ENCODE measurements at places on chromosomes 1 and 21. TPM values are rescaled to one million over a fixed set of nuclear protein-coding genes. Genes with fewer than 3 reads are reported as not detected.

DNA sequence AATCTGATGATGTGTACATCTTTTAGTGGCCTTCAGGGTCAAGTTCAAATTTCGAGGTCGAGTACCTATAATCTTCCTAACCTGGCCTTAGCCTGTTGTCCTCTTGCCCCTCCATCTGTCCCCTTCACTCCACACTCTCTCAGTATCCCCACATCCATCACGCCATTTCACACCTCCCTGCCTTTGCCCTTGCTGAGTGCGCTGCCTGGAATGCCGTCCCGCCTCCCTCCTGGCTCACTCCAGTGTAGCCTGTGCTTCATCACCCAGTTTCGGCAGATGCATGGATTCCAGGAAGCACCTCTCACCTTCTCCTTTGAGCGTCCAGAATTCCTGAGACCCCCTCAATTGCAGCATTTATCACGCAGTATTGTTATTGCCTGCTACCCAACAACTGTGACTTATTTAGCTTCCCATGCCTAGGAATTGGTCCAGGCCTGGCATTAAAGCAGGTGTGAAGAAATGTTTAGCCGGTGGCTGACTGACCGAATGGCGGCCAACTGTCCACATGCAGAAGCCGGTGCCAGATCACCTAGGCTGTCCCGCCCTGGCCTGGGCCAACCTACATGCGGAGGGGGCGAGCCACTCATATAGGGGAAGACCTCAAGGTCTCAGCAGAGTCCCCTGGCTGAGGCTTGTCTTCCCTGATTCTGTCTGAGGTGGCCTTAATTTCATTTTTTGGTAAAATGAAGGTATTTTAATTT, 34.5 kb downstream of the MYOM3 start:
- H3K36me3 ChIP-seq = peaks cover 73% of the 10 kb centered on the region
- H3K4me1 ChIP-seq = peaks cover 26% of the 10 kb centered on the region

- no peak overlapping the region for H3K4me3 ChIP-seq
- no peak for DNase-seq
- H3K27me3 ChIP-seq = no peaks in the 10 kb centered on the region
- H3K27ac ChIP-seq = no peak overlapping the region
- H3K36me3 ChIP-seq = no peaks in the 10 kb centered on the region
Measured at GRCh38 chr1:60835649-60836048, 246.7 kb upstream of the NFIA start.

Gene APOBEC4
- not detected for total RNA-seq

DNA sequence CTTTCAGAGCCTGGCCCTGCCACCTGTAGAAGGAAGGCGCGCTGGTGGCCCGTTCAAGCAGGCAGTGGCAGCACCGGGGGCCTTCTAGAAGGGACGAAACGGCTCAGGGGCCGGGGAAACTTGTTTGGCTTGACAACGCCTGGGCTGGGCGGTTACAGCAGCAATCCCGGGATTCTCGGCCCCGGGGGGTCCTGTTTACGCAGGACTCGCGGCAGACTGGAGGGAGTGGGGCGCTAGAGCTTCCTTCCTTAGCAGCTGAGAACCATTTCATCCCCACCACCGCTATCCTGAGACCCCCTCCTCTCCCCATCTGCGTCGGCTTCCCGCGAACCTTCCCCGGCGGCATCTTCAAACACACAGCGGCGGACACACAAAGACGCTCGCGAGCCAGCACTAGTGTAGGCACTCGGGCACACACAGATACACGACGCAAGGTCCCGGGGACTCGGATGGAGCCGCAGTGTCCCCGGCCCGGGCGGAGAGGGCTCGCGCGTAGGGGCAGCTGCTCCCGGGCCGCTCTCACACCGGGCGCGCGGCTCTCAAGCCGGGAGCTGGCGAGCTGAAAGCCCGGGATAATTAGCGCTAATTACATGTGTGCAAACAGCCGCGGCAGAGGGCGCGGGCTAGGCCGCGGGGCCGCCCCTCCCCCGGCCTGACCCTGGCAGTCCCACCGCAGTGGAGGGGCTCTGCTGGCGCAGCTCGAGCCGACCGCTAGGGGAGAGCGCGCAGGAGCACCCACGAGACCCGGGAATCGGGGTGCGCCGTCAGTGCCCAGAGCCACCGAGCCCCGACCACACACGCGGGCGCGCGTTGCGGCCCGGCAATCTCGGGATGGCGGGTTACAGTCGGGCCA, 271.4 kb downstream of the FOXD2 start:
- H3K4me3 ChIP-seq = peak overlapping the region; percentile 66
- H3K36me3 ChIP-seq = no peaks in the 10 kb centered on the region
- peaks cover 11% of the 10 kb centered on the region for H3K4me1 ChIP-seq
- H3K27me3 ChIP-seq = peaks cover 87% of the 10 kb centered on the region
- DNase-seq = peak; percentile 55
- no peak overlapping the region for H3K27ac ChIP-seq

- H3K36me3 ChIP-seq = no peaks in the 10 kb centered on the region
- H3K27me3 ChIP-seq = no peaks in the 10 kb centered on the region
- no peak overlapping the region for H3K4me3 ChIP-seq
- no peak overlapping the region for H3K27ac ChIP-seq
Measured at GRCh38 chr1:156877433-156878170, 15.9 kb upstream of the PEAR1 start.

- H3K4me3 ChIP-seq = no peak overlapping the region
- H3K4me1 ChIP-seq = no peaks in the 10 kb centered on the region
- DNase-seq = no peak
- H3K27ac ChIP-seq = no peak overlapping the region
Measured at GRCh38 chr1:36034692-36035091, 49.2 kb upstream of the TEKT2 start.

Gene FLG2
- not detected for total RNA-seq

DNA sequence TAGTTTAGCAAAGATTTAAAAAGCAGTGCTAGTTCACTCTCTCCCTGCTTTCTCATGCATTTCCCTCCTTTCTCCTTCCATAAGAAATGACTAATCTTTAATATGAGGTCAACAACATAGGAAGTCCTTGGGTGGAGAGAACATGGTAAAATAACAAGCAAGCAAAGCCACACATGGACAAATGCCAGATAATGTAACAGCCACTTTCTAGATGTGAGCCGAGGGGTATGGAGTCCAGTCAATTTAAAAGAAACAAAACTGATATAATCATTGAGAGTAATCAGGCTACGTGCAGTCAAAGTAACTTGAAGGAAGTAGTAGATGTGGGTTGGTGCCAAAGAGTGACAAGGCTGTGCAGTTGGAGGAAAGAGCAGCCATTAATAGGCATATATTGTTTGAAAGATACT, 69.6 kb downstream of the DUSP10 start:
- no peak for DNase-seq
- H3K27me3 ChIP-seq = no peaks in the 10 kb centered on the region
- H3K27ac ChIP-seq = no peak overlapping the region
- no peaks in the 10 kb centered on the region for H3K4me1 ChIP-seq
- no peaks in the 10 kb centered on the region for H3K36me3 ChIP-seq
